Activated T-cell treated with anti-CD3 and anti-CD28 coated beads, Interleukin-2, amount 50 U/mL, for 24 hours (primary cell): ENCODE measurements at places on chromosomes 2 and 18.

DNA sequence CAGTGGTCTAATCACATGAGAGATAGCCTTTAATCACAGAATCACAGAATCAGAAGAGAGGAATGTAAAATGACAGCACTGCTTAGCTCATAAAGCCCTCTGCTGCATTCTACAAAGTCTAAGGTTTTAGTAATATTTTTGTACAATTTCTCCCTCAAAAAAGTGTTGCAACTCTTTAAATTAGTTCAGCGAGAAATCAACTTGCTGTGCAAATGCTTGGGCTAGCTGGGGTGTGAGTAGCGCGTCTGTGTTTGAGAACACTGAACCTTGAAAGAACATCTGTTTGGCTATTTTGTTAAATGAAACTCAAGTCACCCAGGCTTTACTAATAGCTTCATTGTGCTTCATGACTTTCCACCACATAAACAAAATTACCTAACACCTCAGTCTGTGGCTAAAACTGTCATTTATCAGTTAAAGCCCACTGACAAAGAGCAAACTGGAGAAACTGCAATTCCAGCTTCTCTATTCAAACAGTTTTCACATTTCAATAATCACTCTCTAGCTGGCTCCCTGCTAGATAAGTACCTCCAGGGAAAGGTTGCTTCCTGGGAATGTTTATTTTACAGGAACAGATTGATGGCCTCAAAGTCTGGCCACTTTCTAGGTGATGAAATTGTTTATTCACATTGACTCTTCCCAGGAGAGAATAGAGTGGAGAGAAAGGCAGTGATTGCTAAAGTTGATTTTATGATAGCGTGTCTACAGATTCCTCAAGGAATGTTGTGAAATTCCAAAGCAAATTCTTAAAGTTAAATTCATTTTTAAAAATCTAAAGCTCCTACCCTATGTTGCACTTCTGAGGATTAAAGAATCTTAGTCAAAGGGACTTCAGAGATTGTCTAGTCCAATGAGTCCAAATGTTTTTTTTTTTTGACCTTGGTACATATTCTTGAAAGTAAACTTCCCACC lies 36.0 kb upstream of the STAT1 start:
- DNase-seq = no peak

- DNase-seq = no peak
Measured at GRCh38 chr2:22037274-22037673, 913.5 kb downstream of the TDRD15 start.

GRCh38 chr2:173940208-173941020 lies 24.8 kb downstream of the SP3 start:
- no peak for DNase-seq

DNA sequence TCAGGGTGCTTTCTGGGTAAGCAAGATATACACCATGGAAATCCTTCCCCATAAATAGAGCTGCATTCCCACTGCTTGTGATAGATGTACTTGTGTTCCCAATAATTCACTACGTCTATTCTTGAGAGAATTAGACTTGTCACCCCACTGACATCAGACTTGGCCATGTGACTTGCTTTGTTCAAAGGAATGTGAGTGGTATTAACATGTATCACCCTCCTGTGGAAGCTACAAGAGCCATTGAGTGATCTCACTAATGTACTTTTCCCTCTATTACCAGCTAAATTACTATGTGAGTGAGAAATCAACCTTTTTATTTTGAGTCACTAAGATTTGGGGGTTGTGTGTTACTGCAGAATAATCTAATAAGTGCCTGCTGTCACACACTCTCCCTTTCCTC lies 176.0 kb downstream of the CCDC178 start:
- DNase-seq = no peak

DNA sequence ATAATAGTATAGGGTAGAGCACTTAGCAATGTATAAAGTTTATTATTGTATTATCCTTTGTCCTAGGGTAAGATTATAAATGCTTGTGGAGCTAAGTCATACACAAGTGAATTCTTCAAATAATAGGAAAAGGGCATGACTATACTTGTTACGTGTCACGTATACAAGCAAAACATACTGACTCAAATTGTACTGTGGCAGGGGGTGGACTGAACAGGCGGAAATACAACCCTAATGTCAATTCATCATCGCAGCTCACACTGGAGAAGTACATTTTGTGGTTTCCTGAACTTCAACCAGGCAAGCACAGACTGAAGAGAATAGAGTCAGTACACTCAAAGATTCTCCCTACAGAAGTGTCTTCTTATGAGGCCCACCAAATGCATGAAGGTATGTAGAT lies 201.0 kb downstream of the MBD2 start:
- DNase-seq = no peak

DNA sequence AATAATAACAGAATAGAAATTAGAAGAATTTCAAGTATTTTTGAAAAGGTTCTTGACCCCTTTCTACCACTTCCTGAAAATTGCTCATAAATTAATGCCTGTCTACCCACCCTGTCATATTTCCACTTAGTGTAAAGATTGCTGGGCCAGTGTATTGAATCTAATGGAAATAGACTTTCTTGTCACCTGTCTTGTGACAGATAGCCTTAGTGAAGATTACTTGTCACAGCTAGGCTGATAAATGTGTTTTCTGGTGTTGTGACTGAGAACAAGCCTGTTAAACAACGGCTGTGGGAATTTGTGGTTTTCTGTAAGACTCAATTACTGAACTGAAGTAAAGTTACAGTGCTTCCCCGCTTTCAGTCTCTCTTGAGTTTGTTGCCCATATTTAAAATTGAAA lies 37.0 kb downstream of the PIK3C3 start:
- no peak for DNase-seq

DNA sequence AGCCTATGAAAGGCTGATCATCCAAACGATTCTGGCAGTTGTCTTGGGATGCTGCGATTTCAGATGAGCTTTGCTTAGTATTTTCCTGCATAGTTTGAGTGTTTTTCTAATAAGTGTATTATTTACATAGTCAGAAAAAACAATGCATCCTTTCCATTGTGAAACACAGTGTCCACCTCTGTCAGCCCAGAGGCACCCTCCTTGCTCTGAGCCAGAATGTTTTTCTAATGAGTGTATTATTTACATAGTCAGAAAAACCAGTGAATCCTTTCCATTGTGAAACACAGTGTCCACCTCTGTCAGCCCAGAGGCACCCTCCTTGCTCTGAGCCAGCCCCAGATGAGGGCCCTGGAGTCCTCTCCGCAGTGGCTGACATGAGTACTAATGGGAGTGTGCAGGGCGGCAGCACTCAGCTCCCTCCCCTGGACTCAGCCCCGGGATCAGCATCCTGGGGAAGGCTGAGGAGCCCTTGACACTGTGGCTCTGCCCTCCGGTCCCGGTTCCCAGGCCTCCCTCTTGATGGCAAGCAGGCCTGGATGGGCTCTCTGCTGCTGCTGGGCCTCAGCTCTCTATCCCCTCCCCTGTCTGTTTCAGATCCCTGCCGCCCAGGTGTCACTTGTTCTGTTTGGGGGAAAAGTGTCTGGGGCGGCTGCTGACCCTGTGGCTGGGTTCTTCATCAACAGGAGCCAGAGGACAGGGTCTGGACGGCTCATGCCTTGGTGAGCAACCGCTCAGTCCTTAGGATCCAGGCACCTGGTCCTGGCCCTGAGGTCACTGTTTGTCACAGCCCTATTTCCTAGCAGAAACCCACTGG lies 5.9 kb downstream of the MFSD2B start:
- no peak for DNase-seq

DNA sequence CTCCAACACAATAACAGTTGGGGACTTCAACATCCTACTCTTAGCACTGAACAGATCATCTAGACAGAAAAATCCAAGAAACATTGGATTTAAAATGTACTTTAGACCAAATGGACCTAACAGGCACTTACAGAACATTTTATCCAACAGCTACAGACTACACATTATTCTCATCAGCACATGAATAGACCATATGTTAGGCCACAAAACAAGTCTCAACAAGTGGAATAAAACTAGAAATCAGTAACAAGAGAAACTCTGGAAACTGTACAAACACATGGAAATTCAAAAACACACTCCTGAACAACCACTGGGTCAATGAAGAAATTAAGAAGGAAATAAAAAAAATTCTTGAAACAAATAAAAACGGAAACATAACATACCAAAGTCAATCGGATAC lies 117.5 kb downstream of the ACVR1 start:
- DNase-seq = no peak

DNA sequence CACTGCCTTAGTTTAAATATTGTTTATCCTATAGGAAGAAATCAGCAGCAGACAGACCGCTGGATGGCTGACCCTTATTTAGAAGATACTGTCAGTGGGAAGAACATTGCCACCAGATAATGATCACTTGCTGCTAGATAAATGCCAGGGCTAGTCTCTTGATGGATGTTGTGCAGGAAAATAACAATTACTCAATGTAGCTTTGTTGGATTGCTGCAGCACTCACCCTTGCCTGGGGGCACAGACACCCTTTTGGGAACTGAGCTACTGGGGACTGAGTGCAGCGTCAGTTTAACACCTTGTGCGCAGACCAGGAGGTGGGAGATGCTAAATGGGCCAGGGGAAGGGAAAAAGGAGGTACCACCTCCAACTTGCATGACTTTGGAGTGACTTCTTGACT lies 64.2 kb upstream of the CAPN13 start:
- DNase-seq = no peak
